Renal cortical epithelial cell (primary cell): ENCODE measurements at places on chromosomes 5 and 9.

- no peak for DNase-seq
Observed at GRCh38 chr5:175687231-175687701, 29.4 kb downstream of the HRH2 start.

- peak; percentile 19 for DNase-seq
Observed at GRCh38 chr9:89786655-89787054, 181.8 kb downstream of the GADD45G start.

DNA sequence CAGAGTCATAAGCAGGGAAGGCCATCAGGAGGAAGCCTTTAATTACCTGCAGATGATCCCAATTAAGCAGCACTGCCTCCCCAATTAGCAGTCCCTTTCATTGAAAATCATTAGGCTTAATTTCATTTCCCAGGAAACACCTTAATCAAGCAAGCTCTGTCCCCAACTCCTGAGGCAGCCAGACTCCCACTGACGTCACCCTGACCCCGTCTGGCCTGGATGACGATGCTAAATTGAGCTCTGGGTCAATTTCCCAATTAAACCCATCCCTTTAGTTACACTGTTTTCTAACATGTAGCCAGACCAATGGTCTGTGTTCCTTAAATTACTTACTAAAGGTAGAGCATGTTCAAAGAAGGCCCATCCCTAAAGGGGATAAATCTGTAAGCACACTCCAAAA is 84.0 kb upstream of the SPOCK1 start:
- DNase-seq: no peak

DNA sequence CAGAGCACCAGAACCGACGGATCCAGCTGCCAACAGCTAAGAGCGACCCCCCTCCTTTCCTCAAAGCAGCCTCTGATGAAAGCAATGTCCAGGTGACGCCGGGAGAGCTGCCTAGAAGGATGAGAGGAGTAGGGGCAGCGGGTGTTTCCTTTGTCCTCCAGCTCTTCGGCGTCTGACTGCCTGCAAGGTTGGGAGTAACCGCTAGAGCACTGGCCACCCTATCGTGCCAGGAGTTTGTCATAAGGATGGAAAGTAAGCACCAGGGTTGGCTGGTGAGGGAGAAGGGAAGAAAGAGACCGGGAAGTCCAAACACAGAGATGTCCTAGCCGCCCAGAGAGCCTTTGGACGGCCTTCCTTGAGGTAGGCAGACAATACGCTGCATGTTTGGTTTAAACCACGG is 10.8 kb downstream of the MRPL36 start:
- DNase-seq: no peak

GRCh38 chr5:72749362-72749997 is 67.0 kb upstream of the TNPO1 start:
- no peak for DNase-seq

GRCh38 chr9:72827950-72828731 is 124.7 kb downstream of the ALDH1A1 start:
- DNase-seq: peak; percentile 100

GRCh38 chr9:132018957-132019405 is 60.7 kb downstream of the MED27 start:
- no peak for DNase-seq

GRCh38 chr9:4508907-4509589 is 18.8 kb downstream of the SLC1A1 start:
- DNase-seq: peak; percentile 83

- DNase-seq: peak; percentile 26
Observed at GRCh38 chr5:139849942-139850341, 54.3 kb downstream of the PSD2 start.

GRCh38 chr5:10502130-10502529 is 60.5 kb downstream of the ROPN1L start:
- DNase-seq: no peak

- DNase-seq: no peak
Observed at GRCh38 chr9:135045928-135046738, 41.3 kb upstream of the OLFM1 start.

GRCh38 chr5:174751154-174752000 is 27.0 kb downstream of the MSX2 start:
- DNase-seq: no peak

DNA sequence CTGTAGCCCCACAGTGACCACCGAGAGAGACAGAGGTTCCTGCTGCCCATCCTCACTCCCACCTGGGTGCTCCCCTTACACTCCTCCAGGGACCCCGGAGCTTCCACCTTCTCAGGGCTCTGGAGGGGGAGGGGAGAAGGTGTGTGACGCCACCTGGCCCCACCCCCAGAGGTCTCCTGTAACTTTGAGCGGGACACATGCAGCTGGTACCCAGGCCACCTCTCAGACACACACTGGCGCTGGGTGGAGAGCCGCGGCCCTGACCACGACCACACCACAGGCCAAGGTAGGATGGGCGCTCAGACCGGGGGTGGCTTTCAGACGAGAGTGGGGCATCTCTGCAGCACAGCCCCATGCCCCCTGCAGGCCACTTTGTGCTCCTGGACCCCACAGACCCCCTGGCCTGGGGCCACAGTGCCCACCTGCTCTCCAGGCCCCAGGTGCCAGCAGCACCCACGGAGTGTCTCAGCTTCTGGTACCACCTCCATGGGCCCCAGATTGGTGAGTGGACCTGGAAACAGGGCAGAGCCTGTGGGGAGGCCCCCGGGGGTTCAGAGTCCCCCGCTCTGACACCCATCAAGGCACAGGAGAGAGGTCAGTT is 4.5 kb downstream of the MAMDC4 start:
- no peak for DNase-seq

- DNase-seq: no peak
Observed at GRCh38 chr9:13805546-13805945, 508.4 kb downstream of the NFIB start.

- no peak for DNase-seq
Observed at GRCh38 chr5:81128416-81128815, 104.7 kb upstream of the CKMT2 start.

DNA sequence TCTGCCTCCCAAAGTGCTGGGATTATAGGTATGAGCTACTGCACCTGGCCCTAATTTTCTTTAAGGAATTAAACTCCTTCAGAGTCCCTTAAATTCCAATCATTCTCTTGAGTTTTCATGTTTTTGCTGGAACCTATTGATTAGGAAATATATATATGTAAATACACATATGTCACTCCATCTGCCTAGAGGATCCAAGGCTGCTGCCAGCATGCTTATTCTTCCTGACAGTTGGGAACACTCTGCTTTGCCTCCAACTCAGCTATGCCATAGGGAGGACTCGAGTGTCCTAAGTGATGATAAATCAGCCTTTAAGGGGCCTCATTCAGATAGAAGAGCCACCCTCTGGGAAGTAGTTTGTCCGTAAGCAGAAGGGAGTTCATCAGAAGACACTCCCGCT is 21.8 kb downstream of the MFAP3 start:
- DNase-seq: no peak

DNA sequence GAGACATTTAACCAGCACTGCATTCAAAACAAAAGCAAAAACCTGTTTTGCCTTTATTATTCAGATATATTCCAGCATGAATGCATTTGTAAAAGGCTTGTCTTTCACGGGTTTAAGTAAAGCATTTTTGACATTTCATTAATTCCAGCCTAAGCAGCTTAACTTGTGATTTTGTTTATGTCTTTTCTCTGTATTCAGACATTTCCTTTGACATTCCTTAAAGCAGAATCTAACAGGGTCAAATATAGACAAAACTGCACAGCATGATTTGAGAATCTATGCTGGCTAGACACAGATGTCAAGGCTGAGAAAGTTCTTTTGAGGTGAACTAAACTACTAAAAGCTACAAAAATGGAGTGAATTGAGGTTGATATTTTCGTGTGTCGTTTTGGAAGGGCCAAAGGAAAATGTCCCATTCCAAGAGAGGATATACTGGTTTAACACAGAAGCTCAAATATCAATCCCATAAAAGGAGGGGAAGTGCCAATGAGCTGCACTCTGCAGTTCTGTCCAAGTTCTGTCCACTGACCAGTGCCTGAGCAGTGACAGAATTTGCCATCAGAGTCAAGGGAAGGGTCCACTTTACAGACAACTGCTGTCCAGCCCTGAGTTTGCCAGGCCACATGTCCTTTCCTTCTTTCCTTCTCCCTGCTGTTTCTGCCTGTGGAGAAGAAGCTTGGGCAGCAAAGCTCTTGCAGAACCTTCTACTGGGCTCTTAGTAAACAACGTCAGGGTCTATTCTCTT is 198.7 kb upstream of the KLF9 start:
- DNase-seq: no peak

DNA sequence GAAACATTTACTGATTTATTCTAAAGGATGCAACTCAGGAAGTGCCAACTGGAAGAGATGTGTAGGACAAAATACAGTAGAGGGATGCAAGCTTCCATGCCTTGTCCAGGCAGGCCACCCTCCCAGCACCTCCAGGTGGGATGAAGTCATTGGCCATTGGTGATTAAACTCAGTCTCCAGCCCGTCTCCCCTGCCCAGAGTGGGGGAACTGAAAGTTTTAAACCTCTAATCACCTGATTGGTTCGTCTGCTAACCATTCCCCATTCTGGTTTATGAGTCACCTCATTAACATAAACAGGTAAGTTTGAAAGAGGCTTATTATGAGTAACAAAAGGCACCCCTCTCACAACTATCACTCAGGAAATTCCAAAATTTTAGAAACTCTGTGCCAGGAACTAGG is 8.1 kb downstream of the TNFAIP8 start:
- no peak for DNase-seq

GRCh38 chr9:8821910-8822666 is 1022.5 kb upstream of the DMAC1 start:
- peak; percentile 38 for DNase-seq

- DNase-seq: no peak
Observed at GRCh38 chr5:181160152-181160754, 12.9 kb downstream of the OR2V2 start.

DNA sequence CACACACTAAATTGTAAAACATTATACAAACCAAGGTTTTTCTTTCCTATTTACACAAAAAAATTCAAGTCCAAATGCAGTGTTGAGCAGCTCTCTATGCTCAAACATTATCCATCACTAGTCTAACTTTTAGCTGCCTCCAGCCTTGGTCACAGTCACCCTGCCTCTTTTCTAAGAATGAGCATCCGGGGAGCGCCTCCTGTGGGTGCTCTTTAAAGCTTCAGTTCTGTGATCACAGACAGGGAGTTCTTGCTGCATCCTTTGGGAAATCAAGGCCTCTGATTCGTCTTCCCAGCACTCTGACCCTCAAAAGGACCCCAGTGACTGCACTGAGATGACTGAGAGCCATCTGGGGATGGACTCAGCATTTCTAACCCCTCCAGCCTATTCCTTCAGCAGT is 289.6 kb downstream of the SEC61B start:
- no peak for DNase-seq

GRCh38 chr5:96881511-96882115 is 5.3 kb downstream of the ERAP2 start:
- peak; percentile 87 for DNase-seq

GRCh38 chr9:134099123-134099761 is 31.4 kb upstream of the BRD3 start:
- peak; percentile 47 for DNase-seq
